SW 1271 (cell line): ENCODE measurements at places on chromosomes 4 and X.

GRCh38 chrX:47958761-47959342 lies 44.9 kb downstream of the ZNF182 start:
- DNase-seq: no peak

GRCh38 chr4:57672846-57673433 lies 562.8 kb upstream of the IGFBP7 start:
- no peak for DNase-seq

DNA sequence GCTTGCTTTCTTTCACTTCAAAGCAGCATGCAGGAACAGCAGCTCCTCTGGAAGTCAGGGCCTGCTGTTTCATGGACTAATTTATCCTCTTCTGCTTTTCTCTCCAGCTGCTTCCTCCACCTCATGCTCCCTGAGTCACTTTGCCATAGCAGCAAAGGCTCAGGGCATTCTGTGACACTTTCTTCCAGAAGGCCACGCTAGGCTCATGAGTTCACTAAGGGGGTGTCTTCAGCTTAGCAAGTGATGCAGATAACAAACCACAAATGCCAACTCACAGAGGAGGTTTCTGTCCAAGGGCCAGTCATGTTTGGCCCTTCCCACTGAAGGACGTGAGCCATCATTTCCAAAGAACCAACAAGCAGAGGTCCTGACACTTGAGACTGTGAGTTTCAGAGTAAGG lies 200.2 kb downstream of the ADGRA3 start:
- no peak for DNase-seq

GRCh38 chrX:49198540-49199314 lies 1.3 kb downstream of the SYP start:
- no peak for DNase-seq

- DNase-seq: no peak
These were observed 71.4 kb upstream of the PSAPL1 start for GRCh38 chr4:7506119-7506518.

DNA sequence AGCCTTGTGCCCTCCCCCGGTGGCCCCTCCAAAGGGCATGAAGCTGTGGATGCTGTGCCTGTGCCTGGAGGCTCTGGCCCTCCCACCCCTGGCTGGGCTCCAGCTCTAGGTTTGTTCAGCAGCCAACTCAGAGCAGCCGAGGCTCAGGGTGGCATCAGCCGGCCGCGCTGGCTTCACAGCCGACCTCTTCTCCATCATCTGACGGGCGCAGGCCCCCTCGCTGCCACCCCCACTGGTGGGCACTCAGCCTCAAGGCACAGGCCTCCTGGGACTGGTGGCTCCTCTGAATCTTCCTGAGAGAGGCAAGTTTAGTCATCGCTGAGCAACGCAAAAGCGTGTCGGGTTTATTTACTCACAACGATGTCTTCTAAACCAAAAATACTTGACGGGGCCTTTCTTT lies 46.0 kb downstream of the PCGF3 start:
- no peak for DNase-seq

DNA sequence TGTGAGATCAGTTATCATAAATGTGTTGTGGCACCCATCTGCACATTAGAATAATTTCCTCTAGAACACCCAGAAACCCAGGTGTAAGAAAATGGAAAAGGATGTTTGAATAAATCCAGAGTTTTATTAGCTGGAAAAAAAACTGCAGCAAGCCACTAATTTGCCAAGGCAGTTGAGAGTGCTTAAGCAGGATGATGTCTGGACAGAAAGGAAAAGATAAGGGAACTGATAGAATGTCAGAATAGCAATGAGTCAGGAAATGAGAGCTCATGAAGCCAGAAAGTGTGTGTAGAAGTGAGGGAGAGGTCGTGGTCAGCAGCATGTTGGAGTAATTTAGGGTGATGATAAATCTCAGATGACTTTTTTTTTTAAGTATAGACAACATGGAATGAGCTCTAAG lies 15.2 kb upstream of the NEUROG2 start:
- no peak for DNase-seq

GRCh38 chrX:76279007-76279406 lies 106.1 kb downstream of the PBDC1 start:
- DNase-seq: peak; percentile 5

DNA sequence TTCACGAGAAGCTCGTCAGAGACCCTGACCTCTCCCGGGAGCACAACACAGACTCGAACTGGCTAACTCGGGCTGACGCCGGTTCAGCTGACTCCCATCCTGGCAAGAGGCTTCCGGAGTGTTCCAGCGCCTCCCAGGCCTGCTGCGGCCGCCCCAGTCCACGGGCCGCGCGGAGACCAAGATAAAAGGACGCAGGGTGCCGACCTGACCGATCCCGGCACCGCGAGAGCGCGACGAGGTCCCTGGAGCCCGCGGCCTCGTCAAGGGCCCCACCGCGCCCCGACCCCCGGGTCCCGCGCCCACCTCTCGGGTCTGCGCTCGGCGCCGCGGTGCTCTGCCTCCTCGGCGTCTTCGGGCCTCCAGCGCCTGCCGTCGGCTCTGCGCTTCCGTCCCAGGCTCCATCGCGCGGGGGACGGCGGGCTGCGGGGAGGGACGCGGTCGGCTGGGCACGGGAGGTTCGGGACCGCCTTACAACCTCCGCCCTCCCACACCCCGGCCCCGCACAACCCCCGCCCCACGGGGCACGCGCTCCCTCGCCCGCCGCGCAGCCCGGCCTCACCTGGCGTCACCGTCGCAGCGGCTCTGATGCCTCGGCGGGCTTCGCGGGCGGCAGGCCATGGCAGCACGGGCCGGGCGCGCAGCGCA lies 426 bp downstream of the SLBP start:
- DNase-seq: no peak

DNA sequence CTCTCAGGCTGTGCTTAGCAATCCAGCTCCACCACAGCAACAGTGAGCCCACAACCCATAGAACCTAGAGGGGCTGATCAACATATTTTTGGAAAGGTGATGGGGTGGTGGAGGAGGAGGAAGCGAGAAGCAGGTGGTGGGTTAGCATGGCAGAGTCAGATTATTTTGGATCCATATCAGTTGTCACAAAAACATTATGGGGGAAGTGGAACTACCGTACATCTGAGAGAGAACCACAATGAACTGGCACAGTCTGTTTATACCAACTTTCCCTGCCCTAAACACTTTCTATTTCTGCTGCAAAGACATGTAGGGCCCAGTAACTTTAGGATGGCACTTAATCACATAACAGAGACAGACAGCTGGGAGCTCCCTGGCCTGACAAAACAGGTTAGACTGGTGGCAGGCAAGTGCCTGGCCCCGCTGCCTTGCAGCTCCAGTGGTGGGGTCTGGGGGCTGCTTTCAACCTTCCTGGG lies 4.3 kb downstream of the SLC9A7 start:
- DNase-seq: no peak

DNA sequence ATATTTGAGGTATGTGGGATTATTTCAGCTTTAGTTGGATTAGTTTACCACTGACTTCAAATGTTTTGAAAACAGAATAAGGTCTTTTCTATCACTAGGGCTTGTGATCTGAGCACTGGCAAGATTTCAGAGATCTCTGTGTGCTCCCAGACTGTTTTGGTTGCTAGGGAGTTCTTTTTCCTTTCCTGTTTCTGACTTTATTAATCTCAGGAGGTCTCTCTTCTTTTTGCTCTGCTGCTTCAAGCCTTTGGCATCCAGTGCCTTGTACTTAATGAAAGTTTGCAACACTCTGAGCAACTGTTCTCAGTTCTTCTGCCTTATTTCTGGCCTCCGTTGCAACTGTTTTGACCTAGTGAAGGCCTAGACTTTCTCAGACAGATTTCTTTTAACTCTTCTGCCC lies 32.1 kb upstream of the PAQR3 start:
- no peak for DNase-seq

- DNase-seq: no peak
These were observed 7.9 kb downstream of the DSPP start for GRCh38 chr4:87616268-87616667.

DNA sequence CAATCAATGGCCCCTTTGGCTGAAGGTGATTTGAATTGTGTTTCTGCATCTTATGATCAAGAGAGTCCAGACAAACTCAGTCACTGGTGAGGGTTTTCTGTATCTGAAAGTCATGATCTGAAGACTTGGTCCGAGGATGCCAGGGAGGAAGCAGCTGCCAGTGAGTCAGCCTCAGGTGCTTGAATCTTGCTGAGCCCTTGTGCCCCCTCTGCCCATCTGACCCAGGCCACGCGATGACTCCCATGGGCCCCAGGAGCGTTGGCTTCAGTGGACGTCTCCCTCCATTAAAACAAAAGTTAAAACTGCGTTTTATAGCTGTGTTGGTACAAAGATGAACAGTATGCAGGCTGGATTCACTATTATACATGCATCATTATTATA lies 62.0 kb downstream of the HTRA3 start:
- no peak for DNase-seq

DNA sequence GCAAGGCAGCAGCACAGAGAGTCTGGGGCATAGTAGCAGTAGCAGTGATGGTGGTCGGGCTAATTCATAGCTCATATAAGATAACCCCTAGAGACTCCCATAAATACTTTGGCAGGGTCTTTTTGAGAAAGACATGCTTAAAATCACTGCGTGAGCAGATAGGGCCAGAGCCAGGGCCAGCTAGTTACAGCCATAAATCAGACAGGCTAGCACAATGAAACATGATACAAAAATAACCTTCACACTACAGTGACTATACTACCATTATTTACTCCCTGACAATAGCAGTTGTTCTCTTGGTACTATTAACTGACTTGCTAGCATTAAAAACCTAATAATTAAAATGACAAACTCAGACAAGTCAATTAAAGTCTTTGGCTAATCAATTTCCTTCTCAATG lies 295.9 kb downstream of the SMARCA1 start:
- no peak for DNase-seq

DNA sequence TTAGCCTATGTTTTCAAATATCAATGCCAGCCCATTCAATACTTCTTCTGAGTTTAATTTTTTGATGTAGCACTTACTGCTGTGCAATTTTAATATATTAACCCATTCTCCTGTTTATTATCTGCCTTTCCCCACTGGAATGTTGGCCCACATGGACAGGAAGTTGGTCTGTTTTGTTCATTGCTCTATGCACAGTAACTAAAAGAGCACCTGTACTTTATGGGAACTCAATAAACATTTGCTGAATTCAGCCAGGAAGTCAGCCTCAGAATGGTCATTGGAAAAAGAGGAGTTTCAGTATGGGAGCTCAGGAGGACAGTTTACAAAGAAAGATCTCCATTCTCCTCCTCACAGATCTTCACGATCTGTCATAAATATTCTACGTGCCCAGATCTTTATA lies 510.5 kb upstream of the AGA start:
- DNase-seq: no peak
